CD4-positive, CD25-positive, alpha-beta regulatory T cell (primary cell): ENCODE measurements at places on chromosomes 7 and 10.
A peak's percentile ranks its signal among the peaks of the same experiment; 100 is the strongest.

- DNase-seq: no peak
Measured at GRCh38 chr7:113267885-113268284, 149.5 kb upstream of the SMIM30 start.

DNA sequence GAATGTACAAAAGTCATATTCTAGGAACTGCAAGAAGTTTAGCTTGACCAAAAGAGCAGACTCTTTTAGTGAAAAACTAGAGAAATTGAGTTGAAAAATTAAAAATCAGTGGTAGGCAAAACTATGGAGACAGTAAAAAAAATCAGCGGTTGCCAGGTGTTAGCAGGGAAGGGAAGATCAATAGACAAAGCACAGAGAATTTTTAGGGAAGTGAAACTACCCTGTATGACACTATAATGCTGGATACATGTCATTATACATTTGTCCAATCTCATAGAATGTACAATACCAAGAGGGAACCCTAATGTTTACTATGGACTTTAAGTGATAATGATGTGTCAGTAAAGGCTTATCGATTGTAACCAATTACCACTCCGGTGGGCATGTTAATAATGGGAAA is 761.9 kb downstream of the MAGI2 start:
- no peak for DNase-seq

GRCh38 chr10:133378251-133379096 is 588 bp upstream of the PAOX start:
- DNase-seq: peak; percentile 66

GRCh38 chr10:77949167-77949566 is 22.6 kb upstream of the DLG5 start:
- no peak for DNase-seq

GRCh38 chr7:77903597-77903996 is 105.0 kb downstream of the PHTF2 start:
- no peak for DNase-seq

DNA sequence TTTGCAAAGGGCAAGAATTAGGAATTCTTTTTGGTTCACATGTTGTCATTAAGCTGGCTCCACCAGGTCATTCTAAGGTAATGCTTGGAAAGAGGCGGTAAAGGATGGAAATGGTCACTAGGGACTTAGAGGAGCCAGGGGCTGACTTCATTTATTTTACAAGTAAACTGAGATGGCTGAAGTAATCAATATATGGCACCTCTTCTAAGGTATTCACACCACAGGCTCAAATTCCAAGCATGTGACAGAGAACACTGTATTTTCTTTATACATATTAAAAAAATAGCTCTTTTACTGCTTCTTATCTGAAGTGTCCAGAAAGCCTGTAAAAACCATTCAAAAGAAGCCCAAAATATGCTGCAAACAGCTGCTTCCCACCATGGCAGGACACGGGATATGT is 239.0 kb downstream of the GLI3 start:
- DNase-seq: no peak

GRCh38 chr7:105792488-105793370 is 83.7 kb downstream of the ATXN7L1 start:
- DNase-seq: peak; percentile 43

- no peak for DNase-seq
Measured at GRCh38 chr10:84329986-84330651, 1.7 kb downstream of the CCSER2 start.

GRCh38 chr10:78755877-78756455 is 312.8 kb upstream of the ZMIZ1 start:
- no peak for DNase-seq

- no peak for DNase-seq
Measured at GRCh38 chr7:150322114-150322832, 882 bp upstream of the LRRC61 start.
